ENCODE measurements at places on chromosomes 6 and 20. TPM values are rescaled to one million over a fixed set of nuclear protein-coding genes. Genes with fewer than 3 reads are reported as not detected.

- no peak for DNase-seq
Measured at GRCh38 chr6:133235221-133235620, 5.9 kb upstream of the EYA4 start.

GRCh38 chr20:57265997-57266290 lies 497 bp downstream of the BMP7 start:
- DNase-seq = no peak

DNA sequence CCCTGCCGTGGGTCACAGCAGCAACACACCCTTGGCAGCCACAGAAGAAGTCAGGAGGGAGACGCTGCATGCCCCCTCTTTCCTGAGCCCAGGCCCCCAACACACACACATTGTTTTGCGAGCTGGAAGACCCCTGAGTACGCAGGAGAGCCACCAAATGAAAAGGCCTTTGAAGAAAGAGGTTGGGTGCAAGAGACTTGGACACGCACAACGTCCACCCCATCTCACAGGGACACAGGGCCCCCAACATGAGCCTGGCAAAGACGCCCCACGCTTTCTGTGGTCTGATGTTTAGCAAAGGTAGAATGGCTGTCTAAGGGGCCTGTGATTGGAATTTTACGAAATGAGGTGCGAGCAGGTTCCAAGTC lies 185.0 kb downstream of the TTLL2 start:
- DNase-seq = no peak

- no peak for DNase-seq
Measured at GRCh38 chr6:83221889-83222479, 28.8 kb downstream of the RWDD2A start.

GRCh38 chr6:829656-830055 lies 136.7 kb upstream of the EXOC2 start:
- no peak for DNase-seq

DNA sequence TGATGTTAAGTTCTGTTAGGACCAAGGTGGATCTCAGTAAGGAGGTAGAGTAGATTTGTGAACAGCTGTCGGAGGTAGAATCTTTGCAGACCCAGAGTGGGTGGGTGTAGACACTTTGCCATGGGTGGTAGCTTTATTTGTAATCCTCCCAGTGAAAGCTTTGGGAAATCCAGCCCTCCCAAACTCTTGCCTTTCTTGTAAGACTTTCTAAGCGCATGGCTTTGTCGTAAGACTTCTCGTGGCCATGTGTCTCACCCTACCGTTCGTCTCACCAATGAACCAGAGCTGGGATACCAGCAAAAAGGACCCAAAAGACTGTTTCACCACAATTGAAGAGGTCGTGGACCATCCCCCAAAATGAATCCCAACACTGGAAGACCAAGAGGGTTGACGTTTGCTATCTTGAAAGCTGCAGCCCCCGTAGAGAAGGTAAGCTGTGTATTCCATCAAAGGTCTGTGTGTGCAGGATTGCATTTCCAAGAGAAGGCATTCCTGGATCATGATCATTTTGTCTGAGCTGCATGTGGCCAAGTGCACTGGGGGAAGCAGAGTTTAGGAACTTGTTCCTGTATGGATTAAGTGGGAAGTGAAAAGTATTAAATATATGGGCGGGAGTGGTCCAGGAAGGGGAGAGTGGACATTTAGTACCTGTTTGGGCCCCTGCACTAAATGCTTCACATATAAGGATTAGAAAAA lies 5.8 kb upstream of the TMEM14A start:
- DNase-seq = no peak

DNA sequence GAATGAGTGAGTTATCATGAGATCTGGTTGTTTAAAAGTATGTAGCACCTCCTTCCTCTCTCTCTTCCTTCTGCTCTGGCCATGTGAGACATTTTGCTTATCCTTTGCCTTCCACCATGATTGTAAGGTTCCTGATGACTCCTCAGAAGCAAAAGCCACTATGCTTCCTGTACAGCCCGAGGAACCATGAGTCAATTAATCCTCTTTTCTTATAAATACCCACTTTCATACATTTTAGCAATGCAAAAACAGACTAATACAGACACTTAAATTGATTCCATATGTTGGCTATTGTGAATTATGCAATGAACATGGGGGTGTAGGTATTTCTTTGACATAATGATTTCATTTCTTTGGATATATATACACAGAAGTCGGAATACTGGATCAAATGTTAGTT lies 792.8 kb upstream of the EYS start:
- DNase-seq = no peak

The TNXB gene
- 15.4 TPM for total RNA-seq

GRCh38 chr20:51318058-51318949 lies 224.2 kb downstream of the NFATC2 start:
- peak; percentile 36 for DNase-seq

DNA sequence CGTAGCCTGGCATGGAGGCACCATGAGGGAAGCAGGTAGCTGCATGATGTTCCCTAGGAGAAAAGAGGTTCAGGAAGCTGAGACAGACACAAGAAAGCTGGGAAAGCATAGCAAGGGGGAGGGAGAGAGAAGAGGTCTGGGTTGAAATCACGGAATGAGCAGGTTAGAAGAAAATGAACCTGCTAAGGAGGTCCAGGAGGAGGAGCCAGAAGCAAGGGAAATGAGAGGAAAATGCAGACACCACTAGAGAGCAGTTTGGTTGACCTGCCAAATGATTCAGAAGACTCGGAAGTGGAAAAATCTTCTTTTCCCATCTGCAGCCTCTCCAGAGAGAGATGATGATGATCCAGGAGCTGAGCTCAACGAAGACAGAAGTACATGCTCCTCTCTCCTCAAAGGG lies 70.9 kb downstream of the VIP start:
- no peak for DNase-seq

- DNase-seq = no peak
Measured at GRCh38 chr20:19996917-19997316, 20.2 kb upstream of the NAA20 start.

The HLA-DRA gene
- 131 TPM for total RNA-seq

DNA sequence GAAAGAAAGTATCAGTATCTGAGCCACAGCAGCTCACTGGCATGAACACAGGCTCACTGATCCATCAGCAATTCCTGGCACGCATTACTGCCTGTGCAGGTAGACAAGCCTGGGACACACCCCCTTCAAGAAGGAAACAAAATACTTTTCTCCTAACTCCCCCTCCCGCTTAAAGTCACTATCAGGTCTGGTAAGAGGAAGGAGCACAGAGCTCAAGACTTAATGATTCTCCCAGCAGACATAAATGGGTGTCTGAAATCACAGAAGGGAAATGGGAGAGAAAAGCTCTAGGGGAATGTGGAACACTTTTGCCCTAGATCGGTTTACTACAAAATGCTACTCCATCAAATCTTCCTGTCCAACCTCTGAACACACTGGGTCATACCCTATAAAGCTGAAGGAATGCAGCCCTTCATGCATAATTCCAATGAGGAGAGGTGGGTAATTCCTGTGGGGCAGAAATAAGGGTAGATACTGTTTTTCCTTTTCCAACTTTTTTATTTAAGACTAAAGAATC lies at the start of gene ADGRF1:
TSS of gene ADGRF1 (minus strand) at position 58 of the 517 bp plus-strand sequence. CDS start 13,271 bp downstream, outside the sequence.
- no peak for DNase-seq

- DNase-seq = no peak
Measured at GRCh38 chr20:38609815-38610214, 8.2 kb downstream of the ARHGAP40 start.

The FOXC1 gene
- total RNA-seq = not detected

- no peak for DNase-seq
Measured at GRCh38 chr20:4949833-4950178, 51.5 kb downstream of the SLC23A2 start.

The GMDS gene
- total RNA-seq = 12.9 TPM

GRCh38 chr6:68754681-68755213 lies 119.7 kb downstream of the ADGRB3 start:
- no peak for DNase-seq

GRCh38 chr20:59578436-59579403 lies 25.6 kb upstream of the PHACTR3 start:
- no peak for DNase-seq

DNA sequence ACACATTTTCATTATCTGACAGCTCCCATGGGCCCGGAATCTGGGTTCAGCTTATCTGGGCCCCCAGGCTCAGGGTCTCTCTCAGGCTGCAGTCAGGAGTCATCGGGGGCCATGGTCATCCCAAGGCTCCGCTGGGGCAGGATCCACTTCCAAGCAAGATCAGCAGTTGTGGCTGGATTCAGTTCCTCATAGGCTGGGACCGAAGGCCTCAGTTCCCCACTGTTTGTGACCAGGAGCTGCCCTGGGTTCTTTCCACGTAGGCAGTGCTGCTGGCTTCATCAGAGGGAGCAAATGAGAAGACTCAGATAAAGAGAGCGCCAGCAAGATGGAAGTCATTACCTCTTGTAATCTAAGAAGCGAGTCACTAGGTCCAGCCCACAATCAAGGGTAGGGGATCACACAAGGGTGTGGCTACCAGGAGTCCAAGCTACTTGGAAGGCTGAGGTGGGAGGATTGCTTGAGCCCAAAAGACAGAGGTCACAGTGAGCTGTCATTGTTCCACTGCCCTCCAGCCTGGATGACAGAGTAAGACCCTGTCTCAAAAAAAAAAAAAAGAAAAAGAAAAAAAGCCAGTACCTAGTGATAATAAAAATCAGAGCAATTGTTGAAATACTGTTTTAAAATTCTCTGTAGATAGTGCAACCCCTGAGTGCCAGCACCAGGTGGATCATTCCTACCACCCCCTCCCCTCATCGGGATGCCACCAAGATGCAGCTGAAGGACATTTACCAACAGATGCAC lies 162.7 kb downstream of the NFATC2 start:
- no peak for DNase-seq

DNA sequence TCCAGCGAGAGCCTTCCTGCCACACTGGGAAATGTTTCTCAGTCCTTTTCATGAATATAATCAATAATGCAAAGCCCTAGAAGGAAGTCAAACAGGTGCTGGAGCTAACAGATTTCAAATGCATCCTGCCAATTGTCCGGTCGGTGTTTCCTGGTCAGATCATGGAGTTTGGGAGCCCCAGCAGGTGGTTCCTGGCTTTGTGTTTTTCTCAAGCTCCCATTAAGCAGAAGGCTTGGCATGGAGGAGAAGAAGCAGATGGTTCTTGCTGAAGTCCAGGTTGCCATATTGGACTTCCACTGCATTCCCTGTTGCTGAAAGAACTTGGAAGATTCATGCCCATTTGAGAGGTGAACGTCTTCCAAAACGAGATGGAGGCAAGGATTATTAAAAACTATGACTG lies 68.6 kb downstream of the GFOD1 start:
- DNase-seq = no peak

DNA sequence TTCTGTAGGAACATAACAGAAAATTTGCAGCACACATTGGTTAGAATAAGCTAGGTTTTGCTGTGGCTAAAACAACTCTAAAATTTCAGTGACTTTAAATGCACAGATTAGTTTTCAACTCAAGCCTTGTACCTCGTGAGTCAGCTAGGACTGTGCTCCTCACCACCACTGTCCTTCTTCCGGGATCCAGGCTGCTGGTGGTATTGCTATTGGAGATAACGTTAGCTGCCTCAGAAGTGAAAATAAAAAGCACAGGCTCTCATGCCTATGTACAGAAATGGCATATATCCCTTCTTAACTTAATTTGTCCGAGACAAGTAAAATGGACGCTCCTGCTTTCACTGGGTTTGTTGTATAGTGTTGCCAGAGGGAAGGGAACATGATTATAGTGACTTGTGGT lies 931.1 kb upstream of the EYS start:
- no peak for DNase-seq

DNA sequence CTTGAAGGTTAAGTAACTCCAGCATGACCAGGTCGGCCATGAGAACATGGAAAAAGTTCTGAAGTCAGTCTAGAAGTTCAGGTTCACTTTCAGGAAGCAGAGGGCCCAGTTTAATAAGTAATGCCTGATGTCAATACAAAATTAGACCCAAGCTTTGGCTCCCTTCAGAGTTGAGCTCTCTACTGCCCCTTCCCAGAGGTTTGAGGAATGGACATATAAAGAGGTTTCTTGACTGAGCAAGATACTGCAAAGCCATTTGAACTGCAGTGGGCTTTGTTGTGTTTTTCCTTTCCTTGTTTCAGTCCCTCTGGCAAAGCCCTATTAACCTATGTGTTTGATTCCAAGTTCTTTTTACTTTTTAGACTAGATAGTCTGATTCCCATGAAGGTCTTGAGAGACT lies 97.8 kb upstream of the PREP start:
- DNase-seq = no peak

The SCUBE3 gene
- not detected for total RNA-seq

The HCRTR2 gene
- total RNA-seq = not detected

DNA sequence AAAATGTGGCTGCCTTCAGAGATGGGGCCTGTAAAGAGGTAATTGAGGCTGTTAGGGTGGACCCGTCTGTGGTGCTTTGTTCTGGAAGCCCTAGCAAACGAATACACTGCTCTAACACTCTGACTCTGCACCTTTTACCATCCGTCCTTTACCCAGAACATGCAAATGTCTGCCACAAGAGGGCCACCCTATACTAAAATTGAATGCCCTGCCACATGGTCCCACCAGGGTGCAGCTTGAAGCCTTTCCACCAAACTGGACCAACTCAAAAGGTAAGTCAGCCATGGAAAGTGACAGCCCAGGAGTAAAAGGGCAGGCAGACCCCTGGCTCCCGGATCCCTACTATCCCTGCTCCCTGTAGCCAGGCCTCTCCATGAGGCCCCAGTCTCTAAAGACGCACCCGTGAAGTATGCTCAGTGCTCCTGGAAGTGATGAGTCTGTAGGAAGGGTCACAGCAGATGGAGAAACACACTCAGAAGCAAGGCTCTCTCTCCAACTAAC lies 5.8 kb upstream of the BFSP1 start:
- DNase-seq = peak; percentile 50

- DNase-seq = no peak
Measured at GRCh38 chr6:110329348-110329713, 28.8 kb downstream of the METTL24 start.

DNA sequence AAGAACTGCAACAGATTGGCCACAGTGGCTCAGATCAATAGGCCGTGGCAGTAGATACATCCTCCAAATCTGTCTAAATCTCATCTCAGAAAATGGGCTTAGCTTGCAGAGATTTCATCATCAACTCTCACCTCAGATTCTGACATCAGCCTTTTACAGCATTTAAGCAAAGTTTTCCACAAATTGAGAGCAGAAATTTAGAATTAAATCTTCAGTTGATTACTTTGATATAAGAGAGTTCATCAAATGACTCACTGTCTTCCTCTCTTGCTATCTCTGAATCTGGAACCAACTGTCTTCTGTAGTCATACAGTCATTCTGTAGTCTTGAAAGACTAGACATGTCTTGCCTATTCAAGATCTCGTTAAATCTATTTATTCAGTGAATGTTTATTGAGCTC lies 45.2 kb upstream of the CTAGE9 start:
- DNase-seq = no peak

The SFT2D1 gene
- total RNA-seq = 32.0 TPM
